A549 treated with dexamethasone at 1 μM for 4 hours (cell line): ENCODE measurements at places on chromosomes 3 and 15. TPM values are rescaled to one million over a fixed set of nuclear protein-coding genes. Genes with fewer than 3 reads are reported as not detected.

Gene NIPA2
- total RNA-seq, result 89.0 to 117 TPM (median 109 TPM) in 5 replicates

Gene SYNPR
- total RNA-seq, result not detected in 5 replicates

Gene HCLS1
- total RNA-seq, result 0.08 to 0.15 TPM (median 0.11 TPM) in 4 of 5 replicates, not detected in the other

Gene MYO1E
- 235 to 423 TPM (median 355 TPM) in 5 replicates for total RNA-seq

Gene CDV3
- total RNA-seq, result 124 to 144 TPM (median 127 TPM) in 5 replicates

Gene CAMK1
- total RNA-seq, result 14.0 to 17.7 TPM (median 16.9 TPM) in 5 replicates

Gene RNF111
- total RNA-seq, result 17.2 to 32.4 TPM (median 27.4 TPM) in 5 replicates

Gene GNAT1
- 0.03 to 0.48 TPM (median 0.21 TPM) in 4 of 5 replicates, not detected in the other for total RNA-seq

Gene FOXB1
- not detected in 5 replicates for total RNA-seq

Gene MRPS11
- total RNA-seq, result 93.7 to 103 TPM (median 95.7 TPM) in 5 replicates

Gene SEMA3F
- total RNA-seq, result 13.4 to 22.0 TPM (median 19.5 TPM) in 5 replicates

Gene PYGO1
- total RNA-seq, result 6.5 to 9.7 TPM (median 8.2 TPM) in 5 replicates

Gene GOLGA6L10
- total RNA-seq, result 0.18 to 0.38 TPM (median 0.35 TPM) in 5 replicates

Gene OR5H1
- not detected in 5 replicates for total RNA-seq

Gene IL20RB
- 0.87 to 1.6 TPM (median 0.97 TPM) in 5 replicates for total RNA-seq

Gene LRCH3
- 8.1 to 21.2 TPM (median 16.8 TPM) in 5 replicates for total RNA-seq
